ENCODE measurements at places on chromosomes 12 and 14.

DNA sequence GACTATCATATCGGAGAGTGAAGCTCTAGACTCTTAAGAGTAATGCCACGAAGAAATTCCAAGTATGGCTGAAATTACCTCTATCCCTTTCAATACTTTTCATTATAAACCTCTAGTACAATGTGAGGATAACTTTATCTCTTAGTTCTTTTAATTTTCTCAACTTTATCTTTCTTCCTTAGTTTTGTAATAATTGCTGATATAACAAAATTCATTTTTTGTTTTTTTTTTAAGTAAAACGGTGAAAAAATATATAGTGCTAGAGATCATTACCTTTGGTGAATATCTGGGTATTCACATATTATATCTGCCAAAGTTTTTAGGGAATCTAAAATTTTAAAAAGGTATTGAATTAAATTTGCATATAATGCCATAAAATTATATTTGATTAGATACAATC is 19.5 kb upstream of the DNAAF2 start:
- DNase-seq: no peak

- no peak for DNase-seq
Observed at GRCh38 chr12:105928436-105928835, 210.3 kb downstream of the NUAK1 start.

GRCh38 chr12:28574746-28575592 is 384.7 kb downstream of the CCDC91 start:
- no peak for DNase-seq

DNA sequence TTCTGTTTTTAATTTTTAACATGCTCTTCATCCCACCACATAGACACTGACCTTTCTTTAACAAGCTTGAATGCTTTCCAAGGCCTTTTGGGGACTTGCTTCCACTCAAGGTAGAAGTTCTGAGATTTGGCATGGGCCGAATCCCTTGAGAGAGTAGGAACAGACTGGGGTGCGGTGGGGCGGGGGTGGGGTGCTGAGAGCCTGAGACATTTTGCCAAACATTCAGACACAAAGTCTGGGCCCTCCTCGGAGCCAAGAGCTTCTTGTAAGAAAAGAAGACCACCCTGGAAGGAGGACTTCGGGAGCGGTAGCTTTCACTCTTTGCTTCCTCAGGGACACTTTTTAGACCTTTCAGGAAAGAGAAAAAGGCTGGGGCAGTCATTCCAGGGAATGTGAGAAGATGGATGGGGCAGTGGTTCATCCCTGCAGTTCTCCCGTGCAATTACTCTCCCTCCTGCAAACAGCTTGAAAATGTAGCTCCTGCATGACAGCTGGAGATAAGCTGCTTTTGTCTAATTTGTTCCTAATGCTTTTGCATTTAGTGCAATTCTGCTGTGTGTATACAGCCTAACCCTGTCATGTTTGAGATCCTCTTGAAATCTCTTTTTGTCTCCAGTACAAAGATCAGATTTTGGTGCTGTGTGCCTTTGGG is 16.3 kb upstream of the MYO1H start:
- DNase-seq: no peak

DNA sequence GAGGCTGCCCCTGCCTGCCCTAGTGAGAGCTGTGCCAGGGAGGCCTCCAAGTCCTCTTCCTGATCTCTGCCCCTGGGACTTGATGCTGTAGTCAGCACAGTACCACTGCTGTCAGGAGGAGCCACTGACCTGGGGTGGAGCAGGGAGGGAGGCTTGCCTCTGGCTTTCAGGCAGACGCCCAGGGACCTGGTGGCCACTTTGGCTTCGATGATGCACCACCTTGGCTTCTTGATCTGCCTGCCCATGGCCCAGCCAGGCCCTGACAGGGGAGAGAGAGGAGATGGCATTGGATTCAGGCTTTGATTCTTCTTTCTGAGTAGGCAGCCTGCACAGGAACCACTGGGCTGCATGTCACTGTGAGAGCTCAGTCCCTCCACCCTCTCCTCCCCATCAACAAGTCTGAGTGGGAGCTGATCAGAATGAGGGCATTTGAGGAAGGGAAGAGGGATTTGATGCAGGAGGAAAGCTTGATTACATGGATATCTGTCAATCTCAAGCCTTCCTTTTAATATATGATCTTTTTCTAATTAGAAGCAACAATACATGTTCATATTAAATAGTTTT is 24.7 kb downstream of the TMEM63C start:
- DNase-seq: no peak

GRCh38 chr12:51924551-51925319 is 17.4 kb downstream of the ACVRL1 start:
- DNase-seq: no peak

DNA sequence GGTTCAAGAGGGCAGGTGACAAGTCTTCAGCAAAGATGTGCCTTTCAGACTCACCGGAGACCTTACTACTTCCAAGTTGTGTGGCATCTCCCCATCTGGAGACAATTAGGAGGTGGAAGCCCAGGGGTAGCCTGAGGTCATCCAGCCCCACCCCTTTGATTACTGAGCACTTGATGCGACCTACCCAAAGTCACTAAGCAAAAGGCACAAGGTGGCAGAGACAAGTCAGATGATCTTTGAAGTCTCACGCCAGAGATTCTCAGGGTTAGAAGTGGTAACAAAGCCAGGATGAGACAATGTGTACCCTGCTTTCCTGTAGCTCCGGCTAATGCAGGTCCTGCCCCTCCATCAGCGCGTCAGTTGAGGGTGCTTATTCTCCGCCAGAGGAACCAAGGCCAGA is 1.4 kb upstream of the FOXN3 start:
- DNase-seq: no peak

DNA sequence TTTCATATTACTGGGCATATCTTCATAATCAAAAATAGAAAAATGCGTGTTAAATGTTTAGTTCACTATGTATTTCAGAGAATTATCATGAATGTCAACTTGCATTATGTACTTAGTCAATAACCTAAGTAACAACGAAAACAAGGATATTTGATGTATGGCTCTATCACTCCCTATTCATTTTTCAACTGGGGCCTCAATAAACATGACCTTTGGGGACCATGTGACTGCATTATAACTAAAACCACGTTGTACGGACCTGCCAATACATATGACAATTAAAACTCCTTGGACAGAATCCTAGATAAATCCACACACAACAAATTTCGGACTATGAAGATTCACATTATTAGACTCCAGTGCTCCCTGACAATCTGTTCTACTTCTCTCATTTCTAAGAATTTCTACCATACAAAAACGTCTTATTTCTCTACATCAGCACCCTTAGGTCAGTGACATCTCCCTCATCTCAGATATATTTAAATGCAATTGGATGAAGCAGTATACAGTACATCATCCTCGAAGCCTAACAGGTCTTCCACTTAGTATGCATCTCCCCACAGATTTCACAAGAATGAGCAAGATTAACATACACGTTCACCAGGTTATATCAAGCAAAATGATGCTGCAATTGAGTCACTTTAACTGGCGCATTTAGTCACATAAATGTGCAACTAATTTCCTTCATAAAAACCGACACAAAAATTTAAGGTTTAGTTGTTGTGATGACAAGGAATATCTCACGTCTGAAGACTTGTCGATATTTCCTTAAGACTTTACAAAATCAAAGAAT is 1.5 kb downstream of the UBE2N start:
- DNase-seq: no peak

DNA sequence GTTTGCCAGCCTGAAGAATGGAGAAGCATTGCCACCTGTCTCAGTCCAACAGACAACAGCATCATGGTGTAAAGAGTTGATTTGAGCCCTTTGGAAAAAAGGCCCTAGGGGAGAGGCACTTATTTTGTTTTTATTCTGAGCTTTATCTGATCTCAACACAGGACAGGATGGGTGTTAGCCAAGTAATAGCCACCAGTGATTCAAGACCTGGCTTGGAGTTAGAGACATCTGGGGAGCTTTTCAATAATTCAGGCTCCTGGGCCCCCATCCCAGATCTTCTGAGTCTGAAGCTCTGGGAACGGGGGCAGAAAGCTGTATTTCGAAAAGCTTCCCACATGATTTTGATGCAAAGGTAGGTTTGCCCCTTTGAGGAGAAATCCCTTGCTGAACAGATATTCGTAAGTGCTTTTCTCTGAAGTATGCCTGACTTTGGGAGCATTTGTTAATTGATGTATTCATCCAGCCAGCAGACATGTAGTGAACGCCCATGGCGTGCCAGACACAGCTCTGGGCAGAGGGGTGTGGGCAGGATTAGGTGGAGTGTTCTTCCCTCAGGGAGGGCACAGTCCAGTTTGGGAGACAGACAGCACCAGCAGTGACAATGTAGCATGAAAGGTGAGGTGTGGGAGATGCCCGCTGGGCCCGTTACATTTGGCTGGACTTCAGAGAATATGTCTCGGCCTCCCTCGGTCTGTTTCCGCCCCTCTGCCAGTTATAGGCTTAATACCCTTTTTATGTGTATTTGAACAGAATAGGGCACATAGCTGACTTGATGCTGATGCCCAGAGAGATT is 72.5 kb downstream of the TSPAN9 start:
- DNase-seq: no peak

DNA sequence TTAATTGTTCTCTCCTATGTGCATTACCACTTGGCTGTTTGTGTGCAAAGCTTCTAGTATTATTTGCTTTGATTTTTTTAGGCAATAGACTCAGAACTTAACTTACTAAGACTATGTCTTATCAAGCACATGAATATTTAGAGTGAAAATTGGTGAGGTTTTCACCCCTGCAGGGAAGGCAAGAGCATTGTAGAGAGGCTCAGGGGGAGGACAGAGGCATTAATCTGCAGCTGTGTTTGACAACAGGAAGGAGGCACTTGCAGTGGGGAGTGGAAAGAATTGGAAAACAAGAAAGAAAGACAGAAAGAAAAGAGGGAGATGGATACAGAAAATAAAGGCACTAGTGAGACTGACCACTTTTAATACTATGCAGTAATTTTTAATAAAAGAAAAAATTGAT is 431.6 kb downstream of the PDZRN4 start:
- no peak for DNase-seq

DNA sequence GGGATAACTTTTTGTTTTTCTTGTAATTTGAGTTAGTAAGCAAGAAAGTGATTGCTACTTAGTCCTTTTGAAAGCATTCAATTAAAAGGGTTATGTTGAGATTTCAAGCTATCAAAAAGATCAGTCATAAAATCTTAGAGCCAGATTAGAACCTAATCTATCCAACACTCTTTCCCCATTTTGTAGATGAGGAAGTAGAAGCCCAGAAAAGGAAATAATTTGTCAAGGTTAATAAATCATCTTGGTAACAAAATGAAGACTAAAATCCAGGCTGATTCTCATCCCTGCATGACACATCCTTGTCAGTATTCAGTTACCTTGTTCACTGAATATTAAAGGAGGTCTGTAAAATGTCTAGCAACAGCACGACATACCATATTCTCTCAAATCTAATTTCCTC is 26.5 kb downstream of the PPP1R13B start:
- no peak for DNase-seq

DNA sequence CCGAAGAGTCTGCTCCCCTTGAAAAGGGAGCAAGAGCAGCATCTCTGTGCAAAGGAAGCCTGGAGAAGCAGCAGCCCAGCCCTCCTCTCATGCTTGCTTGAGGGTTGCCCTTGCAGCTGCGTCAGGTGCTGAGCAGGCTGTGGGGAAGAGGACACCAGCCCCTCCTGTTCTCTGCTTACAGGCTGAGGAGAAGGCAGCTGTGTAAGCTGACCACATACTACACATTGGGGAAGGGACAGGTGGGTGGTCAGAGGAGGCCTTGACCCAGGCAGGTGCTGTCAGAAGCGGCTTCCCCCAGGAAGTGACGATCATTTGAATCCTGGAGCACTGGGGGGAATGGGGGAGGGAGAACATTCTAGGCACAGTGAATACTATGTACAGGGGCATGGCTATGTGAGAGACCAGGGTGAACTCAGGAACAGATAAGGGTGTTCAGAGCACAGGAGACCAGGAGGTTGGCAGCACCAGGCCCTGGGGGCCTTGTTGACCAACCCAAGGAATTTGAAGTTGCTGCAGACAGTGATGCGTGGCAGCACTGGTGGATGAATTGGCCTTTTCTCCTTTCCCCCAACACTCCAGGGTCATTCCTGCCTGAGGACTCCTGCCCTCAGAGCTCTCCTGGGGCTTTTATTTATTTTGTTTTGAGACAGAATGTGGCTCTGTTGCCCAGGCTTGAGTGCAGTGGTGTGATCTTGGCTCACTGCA is 2.7 kb upstream of the KLC1 start:
- no peak for DNase-seq

GRCh38 chr12:124294780-124295341 is at the start of gene RFLNA:
RFLNA (plus strand) TSS chr12:124295093; CDS start chr12:124295430, 337 bp downstream.
- DNase-seq: no peak

GRCh38 chr12:72832024-72832423 is 559.9 kb downstream of the TRHDE start:
- no peak for DNase-seq

DNA sequence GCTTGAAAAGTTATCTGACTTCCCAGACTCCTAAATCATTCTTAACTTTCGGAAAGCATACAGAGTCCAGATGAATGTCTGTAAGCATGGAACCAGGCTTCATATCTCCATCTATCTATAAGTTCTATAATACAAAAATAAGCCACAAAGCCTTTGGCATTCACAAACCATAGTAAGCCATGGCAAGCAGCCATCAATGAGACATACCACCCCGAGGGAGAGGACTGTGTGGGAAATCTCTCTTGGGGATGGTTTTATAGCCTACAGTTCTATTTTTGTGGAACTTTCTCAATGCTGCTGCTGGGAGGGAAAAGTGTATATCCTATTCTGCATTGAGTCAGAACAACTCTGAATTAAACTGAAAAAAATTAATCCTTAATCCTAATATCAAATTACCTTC is 20.4 kb downstream of the EGLN3 start:
- DNase-seq: no peak

GRCh38 chr14:74502236-74503019 is 8.9 kb downstream of the ISCA2 start:
- DNase-seq: peak; percentile 39

DNA sequence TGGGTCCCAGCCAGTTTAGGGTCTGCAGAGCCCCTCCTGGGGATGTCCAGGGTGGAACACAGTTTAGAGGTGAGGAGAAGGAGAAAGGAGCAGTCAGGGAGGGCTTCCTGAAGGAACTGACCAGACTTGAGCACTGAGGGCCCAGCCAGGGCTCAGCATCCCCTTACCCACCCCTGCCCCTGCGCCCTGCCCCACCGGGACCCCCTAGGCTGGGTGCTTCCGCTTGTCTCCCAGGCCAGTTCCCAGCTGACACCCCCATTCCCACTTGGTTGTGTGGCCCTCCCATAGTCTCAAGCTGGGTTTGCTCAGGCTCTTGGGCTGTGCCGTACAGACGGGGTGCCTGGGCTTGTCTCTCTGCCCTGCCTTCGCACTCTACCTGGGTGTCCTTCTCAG is 26.3 kb upstream of the KIF26A start:
- no peak for DNase-seq

DNA sequence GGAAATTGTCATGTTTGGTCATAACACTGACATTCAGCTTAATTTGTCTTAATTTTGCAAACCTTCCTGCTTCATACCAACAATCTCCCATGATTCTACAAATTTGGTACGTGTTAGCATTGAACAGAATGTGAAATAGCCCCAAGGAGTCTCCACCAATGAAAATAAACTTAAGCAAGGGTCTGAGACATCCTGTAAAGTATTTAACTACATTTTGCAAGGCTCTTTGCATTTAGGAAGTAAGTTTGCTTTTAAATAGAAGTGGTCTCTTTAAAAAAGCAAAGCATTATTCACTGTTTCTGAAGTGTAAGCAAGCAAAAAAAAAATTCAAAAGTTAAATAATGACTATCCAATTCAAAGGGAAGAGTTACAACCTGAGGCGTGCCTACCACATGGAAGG is 79.9 kb downstream of the WASHC3 start:
- DNase-seq: no peak

- no peak for DNase-seq
Observed at GRCh38 chr14:28494196-28494595, 272.4 kb upstream of the FOXG1 start.
